Stimulated activated CD4-positive, alpha-beta T cell treated with anti-CD3 and anti-CD28 coated beads, Interleukin-15, amount 100 ng/mL, for 24 hours (primary cell): ENCODE measurements at places on chromosomes 3 and 15.

GRCh38 chr3:142614059-142614626 is 17.9 kb downstream of the PLS1 start:
- DNase-seq: no peak

DNA sequence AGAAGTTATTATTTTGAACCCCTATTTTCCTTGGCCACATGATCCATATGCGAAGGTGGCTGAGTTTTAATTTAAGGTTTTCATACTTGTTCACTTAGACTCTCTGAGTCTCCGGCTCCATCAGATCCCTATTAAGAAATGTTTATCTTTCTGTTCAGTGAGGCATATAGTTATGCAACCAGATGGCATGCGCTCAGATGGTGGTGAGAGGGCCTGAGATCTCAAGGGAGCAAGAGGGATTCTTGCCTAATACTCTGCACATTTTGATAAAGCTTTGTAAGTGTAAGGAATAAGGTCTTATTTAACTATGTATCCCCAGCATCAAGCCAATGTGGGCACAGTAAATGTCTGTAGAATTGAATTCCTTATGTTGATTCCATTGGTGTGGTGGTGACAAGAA is 78.9 kb upstream of the DPH6 start:
- no peak for DNase-seq

GRCh38 chr3:182973047-182973446 is 7.3 kb downstream of the DCUN1D1 start:
- DNase-seq: no peak

DNA sequence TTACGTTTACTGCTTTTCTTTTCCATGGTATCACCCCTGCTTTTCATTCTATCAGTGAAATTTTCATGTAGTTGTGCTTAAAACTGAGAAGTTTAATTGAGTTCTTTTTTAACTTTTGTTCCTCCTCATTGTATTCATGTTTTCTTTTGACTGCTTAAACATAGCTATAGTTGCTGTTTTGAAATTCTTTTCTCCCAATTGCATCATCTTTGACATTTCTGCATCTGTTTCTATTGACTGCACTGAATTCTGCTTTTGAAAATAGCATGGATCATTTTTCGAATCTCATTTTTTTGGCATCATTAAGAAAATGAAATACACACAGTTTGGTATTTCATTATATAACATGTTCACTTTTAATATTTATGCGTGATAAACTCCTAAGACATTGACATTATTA is 694.9 kb downstream of the MECOM start:
- no peak for DNase-seq

GRCh38 chr15:91077029-91077428 is 23.0 kb upstream of the SV2B start:
- no peak for DNase-seq

DNA sequence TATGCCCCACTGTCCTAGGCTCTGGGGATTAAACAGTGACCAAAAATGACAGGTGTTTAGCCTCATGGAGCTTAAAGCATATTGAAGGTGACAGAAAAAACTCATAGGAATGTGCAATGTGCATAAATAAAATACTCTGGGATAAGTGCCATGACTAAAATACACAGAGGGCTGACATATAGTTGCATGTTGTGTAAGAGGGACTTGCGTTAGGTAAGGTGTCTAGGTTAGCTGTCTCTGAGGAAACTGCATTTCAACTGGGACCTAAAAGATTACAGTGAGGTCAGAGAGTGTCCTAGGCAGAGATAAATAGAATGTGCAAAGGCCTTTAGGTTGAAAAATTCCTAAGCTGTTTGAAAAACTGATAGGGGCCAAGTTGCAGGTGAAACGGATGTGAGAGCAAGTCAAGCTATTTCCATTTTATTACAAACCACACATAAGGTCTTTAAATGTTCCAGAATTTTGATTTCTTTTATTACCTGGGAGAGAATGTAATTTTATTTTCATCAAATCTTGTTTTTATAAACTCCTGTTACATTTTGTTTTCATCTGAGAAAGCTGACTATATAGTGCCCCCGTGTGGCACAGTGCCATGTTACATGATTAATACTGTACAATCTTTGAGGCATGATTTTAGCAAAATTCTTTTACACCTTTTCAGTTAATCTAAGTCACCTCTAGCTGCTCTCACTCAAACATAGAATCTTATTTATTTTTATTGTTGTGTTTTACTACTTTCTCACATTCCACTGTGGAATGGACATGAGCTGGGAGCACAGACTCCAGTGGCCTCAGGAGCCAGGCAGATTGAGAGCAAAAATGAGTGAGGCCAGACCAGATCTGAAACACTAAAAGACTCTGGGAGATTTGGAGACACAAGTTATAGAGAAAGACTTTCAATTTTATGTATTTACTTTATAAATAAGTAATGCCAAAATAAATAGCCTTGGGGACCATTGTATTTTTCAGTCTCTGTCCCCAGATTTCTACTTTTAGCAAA is 259.6 kb upstream of the ZNF717 start:
- DNase-seq: peak; percentile 30

DNA sequence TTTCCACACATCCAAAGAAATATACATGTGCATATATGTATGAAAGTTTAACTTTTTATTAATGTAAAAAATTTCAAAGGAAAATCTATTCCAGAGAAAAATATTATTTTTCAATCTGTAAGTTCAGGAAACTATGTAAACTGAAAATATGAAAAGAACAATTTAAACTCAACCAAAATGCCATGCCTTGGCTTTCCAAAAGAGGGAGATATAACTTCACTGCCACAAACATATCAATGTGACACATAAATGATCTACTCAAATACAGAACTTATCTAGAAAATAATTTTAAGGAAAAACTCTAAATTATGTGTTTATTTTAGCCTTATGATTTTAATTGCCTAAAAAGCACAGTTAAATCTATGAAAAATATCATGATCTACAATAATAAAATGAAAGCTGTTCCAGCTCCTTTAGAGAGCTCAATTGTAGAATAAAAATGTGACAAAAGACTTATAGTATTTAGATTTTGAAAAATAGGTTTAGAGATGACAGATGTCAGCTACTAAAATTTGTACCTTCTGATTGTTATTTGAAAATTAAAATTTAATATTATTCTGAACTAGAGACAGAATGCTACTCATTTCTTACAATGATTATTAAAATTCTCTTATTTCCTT is 94.8 kb downstream of the GBE1 start:
- DNase-seq: no peak

DNA sequence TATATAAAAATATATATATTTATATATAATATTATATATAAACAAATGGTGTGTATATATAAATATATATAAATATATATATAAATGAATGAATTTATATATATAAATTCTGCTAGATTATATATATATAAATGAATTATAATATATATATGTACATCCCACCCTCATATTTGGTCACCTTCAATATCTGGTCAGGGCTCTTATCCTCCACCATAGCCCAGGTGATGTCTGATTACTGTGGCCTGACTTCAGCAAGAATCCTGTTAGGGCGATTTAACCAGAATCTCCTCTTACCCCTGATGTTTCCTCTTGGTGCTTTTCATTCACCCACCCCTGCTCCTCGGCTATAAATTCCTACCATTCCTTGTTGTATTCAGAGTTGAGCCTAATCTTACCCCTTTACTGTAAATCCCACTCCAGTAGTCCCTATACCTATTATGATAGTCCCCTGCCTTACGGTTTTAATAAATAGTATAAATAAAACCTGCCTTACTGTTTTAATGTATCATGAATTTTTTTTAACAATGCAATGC is 439.6 kb downstream of the PLOD2 start:
- no peak for DNase-seq

DNA sequence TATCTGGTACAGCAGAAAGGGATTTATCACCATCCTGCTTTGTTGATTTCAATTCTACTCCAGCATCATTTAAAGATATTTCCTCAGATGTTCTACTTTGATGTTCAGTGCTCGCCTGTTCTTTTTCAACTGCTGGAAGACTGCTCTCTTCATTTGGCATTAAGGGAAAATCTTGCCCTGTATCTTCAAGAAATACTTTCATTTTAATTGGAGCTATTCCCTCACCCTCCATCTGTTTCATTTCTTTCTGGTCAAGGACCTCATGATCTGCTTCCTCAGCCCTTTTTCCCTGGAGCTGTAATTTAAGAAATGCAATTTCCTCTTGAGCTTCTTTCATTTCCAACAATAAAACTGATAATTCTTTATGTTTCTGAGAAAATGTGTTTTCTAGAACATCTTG is 37.8 kb upstream of the HCLS1 start:
- DNase-seq: no peak

- DNase-seq: no peak
These were observed 357.9 kb downstream of the LSAMP start for GRCh38 chr3:116087426-116087825.

DNA sequence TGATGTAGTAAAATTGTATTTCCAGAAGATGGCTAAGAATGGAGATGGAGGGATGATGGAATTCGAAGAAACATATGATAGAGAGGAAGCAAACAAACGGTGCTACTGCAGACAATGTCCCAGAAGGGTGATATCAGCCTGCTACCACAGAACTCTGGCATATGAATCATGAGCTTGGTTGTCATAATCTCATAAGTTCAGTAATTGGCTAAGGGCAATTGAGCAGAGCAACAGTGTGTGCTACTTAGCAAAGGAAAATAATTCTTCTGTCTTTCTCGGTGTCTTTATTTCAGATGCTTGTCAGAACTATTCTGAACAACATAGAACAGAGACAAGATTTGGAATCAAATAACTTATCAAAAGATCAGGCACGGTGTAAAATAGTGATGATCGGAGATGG is 407.3 kb downstream of the GBE1 start:
- DNase-seq: no peak

GRCh38 chr3:118501152-118501551 is 533.5 kb downstream of the IGSF11 start:
- DNase-seq: no peak

- no peak for DNase-seq
These were observed 291.1 kb upstream of the MCTP2 start for GRCh38 chr15:93940226-93940625.

DNA sequence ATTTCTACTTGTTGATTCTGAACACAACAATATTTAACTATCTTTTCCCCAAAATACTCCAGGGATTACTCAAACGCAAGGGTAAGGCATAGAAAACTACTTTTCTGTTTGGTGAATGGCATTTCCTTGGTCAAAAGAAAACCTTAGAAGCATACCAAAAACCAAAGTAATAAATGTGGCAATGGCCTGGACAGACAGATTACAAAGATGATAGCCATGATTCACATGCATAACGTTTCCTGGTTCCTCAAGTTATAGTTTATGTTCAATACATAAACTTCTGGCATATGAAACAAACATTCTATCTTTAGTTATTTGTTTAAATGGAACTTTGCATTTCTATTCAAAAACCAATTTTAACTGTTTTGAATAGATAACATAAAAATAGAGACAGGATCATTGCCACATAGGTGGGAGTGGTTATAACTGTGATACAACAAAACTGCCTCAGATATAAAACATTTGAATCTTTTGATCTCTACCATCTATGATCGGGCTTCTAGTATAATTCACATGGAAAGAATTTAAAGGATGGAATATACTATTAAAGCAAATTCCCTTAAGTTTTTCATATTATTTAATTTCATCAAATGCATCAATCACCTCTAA is 32.1 kb downstream of the FOXP1 start:
- DNase-seq: no peak

GRCh38 chr3:43181202-43181821 is 75.4 kb upstream of the POMGNT2 start:
- DNase-seq: peak; percentile 68

- DNase-seq: no peak
These were observed 731.6 kb downstream of the NAALADL2 start for GRCh38 chr3:175590745-175591144.

GRCh38 chr15:97893967-97894366 is 66.5 kb upstream of the ARRDC4 start:
- DNase-seq: no peak

DNA sequence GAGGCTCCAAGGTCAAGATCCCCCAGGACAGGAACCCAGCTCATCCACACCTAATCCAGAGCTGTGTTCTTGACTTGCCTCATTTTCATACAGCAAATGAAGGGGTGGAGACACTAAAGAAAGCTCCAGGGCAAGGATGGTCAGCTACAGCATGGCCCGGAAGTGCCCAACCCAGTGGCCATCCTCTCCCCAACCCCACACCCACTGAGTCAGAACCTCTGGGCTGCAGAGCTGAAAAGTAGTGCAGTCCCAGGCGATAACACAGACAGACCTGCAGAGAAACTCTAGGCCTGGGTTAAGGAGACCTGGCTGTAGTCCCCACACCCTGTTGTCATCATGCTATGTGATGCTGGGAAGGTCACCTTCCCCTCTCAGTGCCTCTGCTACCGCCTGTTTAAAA is 85.3 kb downstream of the SEMA5B start:
- DNase-seq: no peak

GRCh38 chr3:113954091-113954685 is 6.4 kb downstream of the ZDHHC23 start:
- no peak for DNase-seq

DNA sequence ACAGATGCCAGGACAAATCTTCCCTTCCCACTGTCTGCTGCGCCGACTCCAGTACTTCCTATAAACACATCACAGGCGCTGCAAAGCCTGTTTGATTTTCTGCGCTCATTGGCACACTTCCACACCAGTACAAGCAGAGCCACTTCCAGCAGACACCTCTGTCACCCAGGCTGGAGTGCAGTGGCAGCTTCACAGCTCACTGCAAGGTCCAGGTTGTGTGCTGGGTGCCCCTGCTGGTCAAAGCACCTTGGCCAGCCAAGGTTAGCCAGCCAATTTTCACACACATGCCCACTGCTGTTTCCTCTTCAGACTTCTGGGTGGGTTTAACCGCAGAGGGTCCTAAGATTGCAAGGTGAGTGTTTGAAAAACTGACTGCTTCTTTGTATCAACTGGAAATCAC is 4.9 kb downstream of the CHDH start:
- no peak for DNase-seq

DNA sequence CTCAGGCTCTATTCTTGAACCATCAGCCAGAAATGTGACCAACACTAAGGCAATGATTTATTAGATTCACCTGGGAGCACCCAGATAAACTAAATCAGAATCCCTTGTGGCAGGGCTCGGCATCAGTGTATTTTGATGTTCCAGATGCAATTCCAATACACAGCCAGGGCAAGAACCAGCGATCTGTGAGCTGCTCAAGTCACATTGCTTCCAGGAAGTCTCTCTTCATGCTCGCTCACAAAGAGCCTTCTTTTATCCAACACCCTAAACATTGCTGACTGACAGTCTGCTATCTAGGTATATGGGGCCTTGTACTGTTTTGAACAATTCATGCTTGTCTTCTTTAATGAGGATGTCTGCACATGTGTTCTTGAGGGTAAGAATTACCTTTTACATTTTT is 40.9 kb upstream of the GOLGA8J start:
- no peak for DNase-seq
